Activated CD4-positive, alpha-beta T cell treated with anti-CD3 and anti-CD28 coated beads for 4 hours (primary cell): ENCODE measurements at places on chromosomes 6 and 20.

DNA sequence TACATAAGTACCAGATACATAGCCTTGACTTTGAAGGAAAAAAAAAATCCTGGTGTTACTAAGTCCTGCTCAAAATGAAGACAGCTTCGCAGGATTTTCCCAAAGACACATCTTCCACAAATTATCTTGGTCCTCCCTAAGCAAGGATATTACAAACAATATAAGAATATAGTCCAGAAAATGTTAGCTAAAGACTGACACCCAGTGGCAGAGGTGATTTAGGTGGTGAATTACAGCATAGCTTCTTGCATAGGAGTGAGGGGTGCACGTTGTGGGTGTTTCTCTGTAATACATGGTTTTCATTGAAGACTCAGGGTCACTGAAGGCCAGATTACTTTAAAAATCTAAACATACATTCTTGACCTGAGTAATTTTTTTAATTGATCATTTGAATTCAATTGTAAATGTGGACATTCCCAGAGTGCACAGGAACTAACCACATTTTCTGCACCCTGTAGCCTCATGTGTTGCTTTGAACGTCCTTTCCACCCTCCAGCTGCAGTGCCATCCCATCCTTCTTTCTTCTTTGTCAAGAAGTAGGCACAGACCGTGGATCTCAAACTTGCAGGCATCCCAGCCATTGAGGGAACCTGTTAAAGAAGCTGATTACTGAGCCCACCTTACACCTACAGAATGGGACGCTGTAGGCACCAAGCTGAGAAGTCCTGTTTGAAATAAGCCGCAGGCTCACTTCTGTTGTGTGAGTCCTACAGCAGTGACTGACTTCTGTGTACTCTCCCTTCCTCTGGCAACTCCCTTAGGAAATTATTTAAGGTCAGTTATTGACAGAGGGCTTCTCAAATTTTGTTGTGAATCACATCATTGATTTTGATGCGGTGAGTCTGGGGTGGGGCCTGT is 102.6 kb downstream of the PERP start:
- no peak for DNase-seq

- no peak for DNase-seq
Observed at GRCh38 chr20:56244259-56244658, 4.3 kb upstream of the MC3R start.

DNA sequence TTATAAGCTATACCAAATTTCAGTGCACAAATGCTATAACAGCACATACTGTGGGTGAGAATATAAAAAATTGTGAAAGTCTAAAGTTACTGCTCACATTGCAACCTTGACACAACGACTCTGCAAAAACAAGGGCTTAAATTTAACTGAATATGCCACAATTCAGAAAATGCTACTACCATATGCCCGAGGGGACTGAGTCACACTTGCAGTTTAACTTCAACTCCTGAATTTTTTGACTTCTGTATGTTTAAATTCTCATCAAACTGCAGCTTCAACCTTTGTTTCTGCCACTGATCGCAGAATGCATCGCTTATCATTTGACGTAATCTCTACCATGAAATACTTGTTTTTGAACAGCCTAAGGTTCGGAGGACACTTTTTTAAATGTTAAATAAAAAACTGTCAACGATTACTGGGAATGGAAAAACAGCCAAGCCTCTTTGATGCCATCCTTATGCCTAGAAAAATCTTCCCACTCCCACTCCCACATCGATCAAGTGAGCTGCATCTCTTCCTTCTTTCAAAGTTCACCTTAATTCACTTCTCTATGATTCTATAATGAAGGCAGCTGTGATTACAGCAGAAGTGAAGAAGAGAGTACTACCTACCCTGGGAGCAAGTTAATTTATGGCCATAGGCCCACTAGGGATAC is 136.5 kb downstream of the ATXN1 start:
- DNase-seq, result no peak

GRCh38 chr6:88115307-88115706 is 50.8 kb downstream of the CNR1 start:
- no peak for DNase-seq

DNA sequence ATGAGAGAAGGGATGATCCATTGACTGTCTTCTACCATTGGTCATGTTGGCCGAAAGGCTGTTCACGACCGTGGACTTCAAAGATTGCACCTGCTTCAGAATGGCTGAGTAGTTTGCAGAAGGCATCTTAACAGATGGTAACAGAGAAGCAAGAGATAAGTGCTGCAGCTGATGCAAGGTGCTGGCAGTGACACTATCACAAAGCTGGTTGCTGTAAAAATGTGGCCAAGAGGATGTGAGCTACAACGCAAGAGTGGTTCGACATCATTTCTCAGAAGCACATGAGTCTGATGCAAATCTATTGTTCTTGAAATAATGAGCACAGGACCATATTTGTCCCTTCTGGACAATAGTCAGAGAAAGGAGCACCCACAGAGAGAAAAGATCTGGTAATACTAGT is 27.0 kb upstream of the ANKEF1 start:
- no peak for DNase-seq

DNA sequence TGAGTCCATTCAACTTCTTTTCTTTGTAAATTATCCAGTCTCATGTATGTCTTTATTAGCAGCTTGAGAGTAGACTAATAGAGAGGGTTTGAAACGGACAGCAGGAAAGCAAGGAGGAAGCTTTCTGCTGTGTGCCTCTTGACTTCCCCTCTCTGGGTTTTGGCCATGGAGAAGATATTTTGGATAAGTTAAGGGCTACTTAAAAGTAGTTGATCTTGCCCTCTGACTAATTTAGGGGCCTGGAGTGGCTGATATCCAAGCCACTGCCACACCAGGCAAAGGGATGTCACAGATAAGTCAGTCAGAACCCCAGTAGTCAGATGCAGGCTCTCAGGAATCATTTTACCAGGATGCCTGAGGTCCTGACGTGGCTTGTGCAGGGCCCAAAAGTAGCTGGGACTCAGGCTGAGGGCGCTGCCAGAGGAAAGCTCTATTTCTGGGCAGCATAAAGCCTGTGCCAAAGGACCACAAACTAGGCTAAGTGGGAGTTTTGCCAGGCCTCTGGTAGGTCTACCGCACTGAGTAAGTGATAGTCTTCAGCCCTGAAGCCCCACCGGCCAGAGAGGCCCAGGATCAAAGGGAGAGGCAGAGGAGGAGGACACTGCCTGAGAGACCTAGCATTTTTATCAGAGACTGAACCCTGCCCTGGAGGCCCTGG is 41.6 kb upstream of the IYD start:
- DNase-seq, result no peak

- no peak for DNase-seq
Observed at GRCh38 chr6:71933881-71934280, 47.5 kb downstream of the RIMS1 start.

GRCh38 chr6:13454286-13455221 is 32.8 kb downstream of the GFOD1 start:
- peak; percentile 85 for DNase-seq

DNA sequence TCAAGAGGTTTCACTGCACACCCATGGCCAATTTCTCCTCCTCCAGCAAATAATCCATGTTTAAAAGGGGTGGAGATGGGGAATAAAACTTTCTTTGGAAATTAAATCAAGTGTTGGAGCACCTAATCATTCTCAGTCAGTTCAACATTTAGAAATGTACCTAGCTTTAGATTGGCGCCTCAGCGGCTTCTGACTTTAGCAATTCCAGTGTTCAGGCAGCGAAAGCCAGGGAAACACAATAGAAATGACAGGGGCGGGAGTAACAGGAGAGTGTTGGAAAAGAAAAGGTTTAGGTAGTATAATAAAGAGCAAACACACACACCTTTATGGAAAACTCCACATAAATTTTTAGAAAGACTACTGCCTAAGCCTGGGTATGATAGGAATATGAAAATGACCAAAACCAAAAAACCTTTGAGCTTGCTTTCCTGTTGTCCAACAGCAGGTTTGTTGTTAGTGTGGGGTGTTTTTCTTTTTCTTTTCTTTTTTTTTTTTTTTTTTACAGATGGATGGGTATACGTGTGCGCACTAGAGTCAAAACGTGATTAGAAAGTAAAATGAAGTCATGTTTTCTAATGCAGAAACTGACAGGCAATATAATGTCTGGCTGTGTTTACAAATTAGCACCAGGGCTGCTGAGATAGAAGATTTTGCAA is 7.7 kb downstream of the TFAP2A start:
- DNase-seq, result no peak

GRCh38 chr20:6708010-6708409 is 59.5 kb upstream of the BMP2 start:
- no peak for DNase-seq

GRCh38 chr6:89067796-89068195 is 12.8 kb upstream of the PNRC1 start:
- no peak for DNase-seq

DNA sequence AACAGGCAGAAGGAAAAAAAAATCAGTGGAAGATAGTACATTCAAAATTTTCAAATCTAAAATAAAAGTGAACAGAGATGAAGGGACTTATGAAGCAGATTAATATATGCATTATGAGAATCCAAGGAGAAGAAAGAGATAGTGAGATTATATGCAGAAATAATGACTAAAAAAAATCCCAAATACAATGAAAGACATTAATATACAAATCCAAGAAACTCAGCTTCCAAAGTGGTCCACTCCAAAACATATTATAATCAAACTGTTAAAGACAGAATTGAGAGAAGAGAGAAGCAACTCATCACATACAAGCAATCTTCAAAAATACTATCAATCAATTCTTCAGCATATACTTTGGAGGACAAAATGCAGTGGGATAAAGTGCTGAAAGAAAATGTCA is 73.5 kb upstream of the CARMIL1 start:
- DNase-seq, result no peak

DNA sequence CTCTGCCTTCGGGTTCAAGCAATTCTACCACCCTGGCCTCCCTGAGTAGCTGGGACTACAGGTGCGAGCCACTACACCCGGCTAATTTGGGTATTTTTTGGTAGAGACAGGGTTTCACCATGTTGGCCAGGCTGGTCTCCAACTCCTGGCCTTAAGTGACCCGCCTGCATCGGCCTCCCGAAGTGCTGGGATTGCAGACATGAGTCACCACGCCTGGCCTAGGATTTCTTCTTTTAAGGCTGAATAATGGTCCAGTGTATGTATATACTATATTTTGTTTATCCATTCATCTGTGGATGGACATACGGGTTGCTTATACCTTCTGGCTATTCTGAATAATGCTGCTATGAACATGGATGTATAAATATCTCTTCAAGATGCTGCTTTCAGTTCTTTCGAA is 17.1 kb downstream of the RIOK1 start:
- no peak for DNase-seq

GRCh38 chr6:139184047-139184446 is 49.2 kb downstream of the HECA start:
- no peak for DNase-seq

- DNase-seq, result peak; percentile 31
Observed at GRCh38 chr20:44496976-44497375, 21.3 kb downstream of the TTPAL start.

DNA sequence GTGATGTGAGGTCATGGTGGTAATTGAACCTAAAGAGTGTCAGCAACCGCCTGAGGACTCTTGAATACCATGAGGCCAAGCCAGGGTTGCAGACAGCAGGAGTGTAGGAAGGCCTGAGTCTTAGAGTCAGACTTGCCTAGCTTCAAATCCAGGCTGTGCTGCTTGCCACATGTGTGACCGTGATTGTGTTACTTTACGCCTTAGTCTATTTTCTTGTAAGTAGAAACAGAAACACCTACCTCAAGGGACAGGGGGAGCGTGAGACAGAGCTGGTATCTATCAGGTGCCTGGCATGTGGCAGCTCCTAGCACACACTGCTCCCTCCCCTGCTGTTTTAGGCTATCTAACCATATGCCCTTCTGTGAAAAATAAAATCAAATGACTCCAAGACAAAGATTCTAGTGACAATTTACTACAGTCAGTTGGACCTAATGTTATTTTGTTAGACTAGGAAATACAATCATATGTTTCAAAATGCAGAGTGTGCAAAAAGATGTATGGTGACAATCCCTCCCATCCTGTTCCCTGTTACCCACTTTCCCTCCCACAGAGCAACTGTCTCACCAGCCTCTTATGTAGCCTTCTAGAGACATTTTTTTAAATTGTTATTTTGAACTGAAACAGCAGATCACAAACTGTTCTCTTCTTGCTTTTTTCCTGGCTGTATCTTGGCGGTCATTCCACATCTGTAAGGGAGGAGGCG is 21.7 kb downstream of the TAF8 start:
- no peak for DNase-seq

GRCh38 chr6:79717989-79718388 is 86.9 kb downstream of the SH3BGRL2 start:
- DNase-seq, result no peak
